ENCODE measurements at places on chromosomes 12 and 14. TPM values are rescaled to one million over a fixed set of nuclear protein-coding genes. Genes with fewer than 3 reads are reported as not detected.

The GMFB gene
- total RNA-seq: 29.7 TPM

The PRMT5 gene
- 49.2 TPM for total RNA-seq

The POTEG gene
- total RNA-seq: not detected

The MMP19 gene
- not detected for total RNA-seq

The SIX6 gene
- total RNA-seq: not detected

The KLRB1 gene
- total RNA-seq: 13.0 TPM

DNA sequence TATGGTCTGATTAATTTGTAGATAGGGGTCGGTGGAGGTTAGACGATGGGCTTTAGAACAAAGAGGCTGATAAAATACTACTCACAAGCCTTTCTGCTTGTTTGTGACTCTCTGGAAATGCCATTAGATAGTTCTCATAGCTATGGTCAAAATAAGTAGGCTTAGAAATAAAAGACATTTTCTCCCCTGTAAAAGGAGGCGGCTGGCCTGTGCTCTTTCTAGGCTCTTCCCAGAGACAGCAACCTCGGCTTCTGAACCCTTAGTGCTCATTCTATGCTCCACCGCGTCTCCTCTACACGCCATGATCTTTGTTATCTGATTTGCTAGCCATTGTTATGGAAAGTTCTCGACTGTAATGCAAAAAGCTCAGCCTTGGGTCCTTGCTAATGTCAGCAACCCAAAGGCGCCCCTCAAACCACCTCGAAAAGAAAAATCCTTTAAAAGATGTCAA is 64.5 kb downstream of the CRADD start:
- no peak for DNase-seq

- no peak for DNase-seq
These were observed 1039.3 kb upstream of the FOXG1 start for GRCh38 chr14:27727251-27727770.

DNA sequence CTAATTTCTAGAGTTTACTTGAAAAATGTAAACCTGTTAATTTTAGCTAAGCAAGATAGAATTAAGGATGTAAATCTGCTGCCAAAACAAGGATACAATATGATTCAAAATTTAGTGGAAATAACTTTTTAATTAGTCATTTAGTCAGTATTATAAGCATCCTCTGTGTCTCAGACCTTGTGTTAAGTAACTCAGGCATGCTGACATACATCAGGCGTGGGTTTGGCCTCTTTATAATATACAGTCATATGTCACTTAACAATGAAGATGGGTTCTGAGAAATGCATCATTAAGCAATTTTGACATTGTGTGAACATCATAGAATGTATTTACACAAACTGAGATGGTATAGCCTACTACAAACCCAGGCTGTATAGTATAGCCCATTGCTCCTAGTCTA is 386.9 kb downstream of the ZFP36L1 start:
- DNase-seq: no peak

- DNase-seq: no peak
These were observed 14.9 kb upstream of the CELA1 start for GRCh38 chr12:51361161-51362016.

DNA sequence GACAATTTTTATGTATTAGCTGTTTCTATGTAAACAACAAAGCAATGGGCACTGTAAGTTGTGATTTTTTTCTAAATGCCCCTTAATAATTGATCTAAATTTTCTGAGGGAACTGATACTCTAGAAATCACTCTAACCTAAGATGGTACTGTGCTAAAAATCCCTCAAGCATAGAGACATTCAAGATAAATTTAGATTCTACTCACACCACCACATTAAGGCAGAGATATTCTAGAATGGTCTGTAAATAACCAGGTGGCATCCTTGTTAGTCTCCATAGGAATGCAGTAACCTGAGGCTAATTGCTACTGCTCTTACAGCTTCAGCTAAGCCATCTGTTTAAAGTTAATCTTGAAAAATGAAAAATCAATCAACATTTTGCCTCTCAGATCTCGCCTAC is 87.3 kb downstream of the SLC41A2 start:
- DNase-seq: no peak

DNA sequence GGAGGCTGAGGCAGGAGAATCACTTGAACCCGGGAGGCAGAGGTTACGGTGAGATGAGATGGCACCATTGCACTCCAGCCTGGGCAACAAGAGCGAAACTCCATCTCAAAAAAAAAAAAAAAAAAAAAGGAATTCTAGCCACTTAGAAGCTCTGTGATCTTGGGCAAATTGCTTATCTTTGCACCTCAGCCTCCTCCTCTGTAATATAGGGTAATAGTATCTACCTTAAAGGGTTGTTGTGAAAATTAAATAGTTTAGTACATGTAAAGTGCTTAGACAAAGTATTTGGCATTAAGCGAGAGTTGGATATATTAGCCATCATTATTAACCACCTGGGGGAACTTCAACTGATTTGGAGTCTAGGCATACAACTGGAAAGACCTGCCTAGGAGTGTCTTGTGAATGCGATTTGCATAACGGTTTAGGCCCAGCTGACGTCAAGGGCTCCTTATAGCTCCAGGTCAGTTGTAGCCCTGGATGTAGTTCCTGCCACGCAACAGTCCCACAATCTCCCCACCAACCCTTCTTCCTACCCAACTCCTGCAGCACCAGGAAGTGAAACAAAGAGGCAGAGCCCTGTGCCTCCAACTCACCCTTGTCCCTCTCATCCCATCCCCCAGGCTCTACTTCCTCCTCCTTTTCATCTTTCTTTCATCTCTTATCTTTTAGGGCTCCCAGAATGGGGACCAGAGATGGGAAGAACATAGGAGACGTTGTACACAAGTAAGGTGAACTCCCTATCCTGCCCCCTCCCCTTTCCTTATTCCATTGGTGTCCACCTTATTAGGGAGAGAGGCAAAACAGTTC is 2.1 kb upstream of the IL23A start:
- no peak for DNase-seq

DNA sequence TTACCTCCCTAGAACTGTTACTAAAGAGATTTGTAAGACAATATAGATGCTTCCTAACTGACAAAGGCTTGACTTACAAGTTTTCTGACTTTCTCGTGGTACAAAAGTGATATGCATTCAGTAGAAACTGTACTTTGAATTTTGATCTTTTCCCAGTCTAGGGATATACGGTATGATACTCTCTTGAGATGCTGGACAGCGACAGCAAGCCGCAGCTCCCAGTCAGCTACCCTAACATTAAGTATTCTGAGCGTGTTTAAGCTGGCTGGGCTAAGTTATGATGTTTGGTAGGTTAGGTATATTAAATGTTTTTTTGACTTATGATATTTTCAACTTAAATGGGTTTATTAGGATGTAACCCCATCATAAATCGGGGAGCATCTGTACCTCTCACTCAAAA is 55.2 kb upstream of the CDKL1 start:
- DNase-seq: no peak

- DNase-seq: no peak
These were observed 220.1 kb upstream of the EEA1 start for GRCh38 chr12:93149229-93149628.

- no peak for DNase-seq
These were observed 12.9 kb downstream of the USP30 start for GRCh38 chr12:109065154-109065852.

DNA sequence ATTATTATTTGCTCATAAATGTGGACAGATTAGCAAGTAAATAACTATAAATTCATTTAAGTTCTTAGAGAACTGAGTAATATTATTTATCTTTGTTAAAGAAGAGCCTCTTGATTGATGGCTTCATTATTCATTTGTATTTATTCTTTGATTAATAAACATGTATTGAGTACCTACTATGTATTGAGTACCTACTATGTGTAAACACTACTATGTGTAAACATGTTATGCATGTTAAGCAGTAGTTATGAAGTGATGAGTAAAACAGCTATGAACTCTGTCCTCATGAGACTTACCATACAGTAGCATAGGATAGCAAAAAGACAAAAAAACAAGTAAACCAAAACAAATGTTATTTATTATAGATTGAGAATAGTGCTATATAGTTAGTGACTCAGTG is 61.9 kb downstream of the MNAT1 start:
- DNase-seq: no peak

- no peak for DNase-seq
These were observed 15.7 kb upstream of the STON2 start for GRCh38 chr14:81415781-81416180.

DNA sequence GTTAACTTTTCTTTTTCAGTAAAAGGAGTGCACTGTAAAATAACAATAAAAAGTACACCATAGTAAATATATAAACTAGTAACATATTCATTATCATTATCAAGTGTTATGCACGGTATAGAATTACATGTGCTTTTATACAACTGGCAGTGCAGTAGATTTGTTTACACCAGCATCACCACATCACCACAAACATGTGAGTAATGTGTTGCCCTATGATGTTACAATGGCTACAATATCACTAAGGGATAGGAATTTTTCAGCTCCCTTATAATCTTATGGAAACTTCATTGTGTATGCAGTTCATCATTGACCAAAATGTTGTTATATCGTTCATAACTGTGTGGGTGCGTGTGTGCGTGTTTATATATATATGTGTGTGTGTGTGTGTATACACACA is 23.5 kb upstream of the NEDD1 start:
- no peak for DNase-seq

GRCh38 chr12:25942709-25943108 is 15.8 kb upstream of the RASSF8 start:
- no peak for DNase-seq

- no peak for DNase-seq
These were observed 86.6 kb downstream of the KITLG start for GRCh38 chr12:88493636-88494035.

GRCh38 chr14:59280961-59281360 is 92.5 kb downstream of the DAAM1 start:
- no peak for DNase-seq

GRCh38 chr14:105999361-106000028 is 473.1 kb downstream of the TMEM121 start:
- DNase-seq: peak; percentile 93
